ENCODE measurements at places on chromosomes 16 and 17. TPM values are rescaled to one million over a fixed set of nuclear protein-coding genes. Genes with fewer than 3 reads are reported as not detected.

MYOCD gene
- total RNA-seq: 122 TPM

- no peaks in the 10 kb centered on the region for H3K36me3 ChIP-seq
- no peak overlapping the region for H3K27ac ChIP-seq
- DNase-seq: no peak
- no peaks in the 10 kb centered on the region for H3K27me3 ChIP-seq
- H3K4me3 ChIP-seq: no peak overlapping the region
- no peaks in the 10 kb centered on the region for H3K4me1 ChIP-seq
Measured at GRCh38 chr17:32117399-32117798, 24.9 kb upstream of the RHOT1 start.

- H3K36me3 ChIP-seq: peaks cover 3% of the 10 kb centered on the region
- peak; percentile 80 for DNase-seq
- no peak overlapping the region for H3K27ac ChIP-seq
- H3K4me1 ChIP-seq: no peaks in the 10 kb centered on the region
- H3K27me3 ChIP-seq: peaks cover 6% of the 10 kb centered on the region
Measured at GRCh38 chr17:60036796-60037677, 41.7 kb downstream of the HEATR6 start.

GRCh38 chr17:54971147-54971546 is 2.6 kb downstream of the STXBP4 start:
- DNase-seq: no peak
- no peaks in the 10 kb centered on the region for H3K36me3 ChIP-seq
- peaks cover 7% of the 10 kb centered on the region for H3K4me1 ChIP-seq
- no peaks in the 10 kb centered on the region for H3K27me3 ChIP-seq

- H3K36me3 ChIP-seq: no peaks in the 10 kb centered on the region
- H3K27ac ChIP-seq: peak overlapping the region; percentile 72
- H3K27me3 ChIP-seq: no peaks in the 10 kb centered on the region
- H3K4me1 ChIP-seq: peaks cover 4% of the 10 kb centered on the region
- H3K4me3 ChIP-seq: peak overlapping the region; percentile 85
- DNase-seq: peak; percentile 78
Measured at GRCh38 chr17:1515640-1516387, 598 bp downstream of the INPP5K start.

GRCh38 chr17:40718930-40719329 is 15.4 kb upstream of the KRT24 start:
- no peaks in the 10 kb centered on the region for H3K4me1 ChIP-seq
- no peak overlapping the region for H3K27ac ChIP-seq

- H3K27ac ChIP-seq: no peak overlapping the region
- no peak for DNase-seq
- no peaks in the 10 kb centered on the region for H3K36me3 ChIP-seq
- H3K4me3 ChIP-seq: no peak overlapping the region
- no peaks in the 10 kb centered on the region for H3K27me3 ChIP-seq
- peaks cover 37% of the 10 kb centered on the region for H3K4me1 ChIP-seq
Measured at GRCh38 chr17:50259477-50260324, 14.6 kb upstream of the TMEM92 start.

- no peak overlapping the region for H3K27ac ChIP-seq
- no peaks in the 10 kb centered on the region for H3K27me3 ChIP-seq
- H3K36me3 ChIP-seq: peaks cover 15% of the 10 kb centered on the region
Measured at GRCh38 chr17:30292286-30292858, 628 bp upstream of the BLMH start.

- no peak for DNase-seq
- no peaks in the 10 kb centered on the region for H3K36me3 ChIP-seq
- H3K27me3 ChIP-seq: no peaks in the 10 kb centered on the region
- peaks cover 3% of the 10 kb centered on the region for H3K4me1 ChIP-seq
Measured at GRCh38 chr17:68861602-68862001, 93.6 kb downstream of the ABCA8 start.

DNA sequence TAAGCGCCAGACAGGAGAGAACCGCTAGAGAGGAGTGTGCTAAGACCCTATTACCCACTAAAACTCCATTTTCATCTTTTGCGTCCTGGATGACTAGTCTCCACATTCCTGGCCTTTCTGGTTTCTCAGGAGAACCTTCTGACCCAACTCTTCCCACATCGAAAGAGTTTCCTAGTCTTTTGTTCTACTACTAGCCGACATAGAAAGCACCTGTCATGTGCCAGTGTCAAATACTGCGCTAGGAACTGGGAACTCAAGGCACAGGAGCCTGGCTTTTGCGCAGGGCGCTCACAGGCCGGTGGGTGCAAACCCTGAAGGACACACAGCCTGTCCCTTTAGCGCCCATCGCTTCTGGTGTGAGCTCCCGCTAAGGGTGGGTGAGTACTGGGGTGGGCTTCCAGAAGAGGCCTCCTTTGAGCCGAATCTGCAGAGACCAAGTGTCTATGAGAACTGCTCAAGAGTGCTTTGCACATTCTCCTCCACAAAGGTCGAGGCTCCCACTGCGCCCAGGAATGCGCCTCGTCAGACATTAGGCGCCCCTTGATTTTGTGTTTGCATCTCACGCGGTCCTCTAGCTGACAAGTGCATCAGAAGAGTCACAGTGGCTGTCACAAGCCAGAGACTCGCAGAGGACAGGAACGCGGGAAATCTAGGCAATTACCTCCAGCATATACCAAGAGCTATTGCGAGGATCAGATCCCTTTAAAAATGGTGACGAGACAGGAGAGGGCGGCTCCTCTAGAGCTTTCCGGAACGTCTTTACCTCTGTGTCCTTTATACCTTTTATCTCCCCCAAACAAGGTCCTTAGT is 2.0 kb upstream of the PSMB3 start:
- H3K36me3 ChIP-seq: no peaks in the 10 kb centered on the region
- peak overlapping the region; percentile 97 for H3K4me3 ChIP-seq

GRCh38 chr17:57941384-57942370 is 13.5 kb downstream of the CUEDC1 start:
- H3K27me3 ChIP-seq: no peaks in the 10 kb centered on the region
- H3K4me3 ChIP-seq: no peak overlapping the region
- H3K4me1 ChIP-seq: peaks cover 3% of the 10 kb centered on the region

GRCh38 chr16:14667347-14668266 is 26.5 kb downstream of the PLA2G10 start:
- peaks cover 32% of the 10 kb centered on the region for H3K36me3 ChIP-seq
- H3K4me1 ChIP-seq: no peaks in the 10 kb centered on the region

DNA sequence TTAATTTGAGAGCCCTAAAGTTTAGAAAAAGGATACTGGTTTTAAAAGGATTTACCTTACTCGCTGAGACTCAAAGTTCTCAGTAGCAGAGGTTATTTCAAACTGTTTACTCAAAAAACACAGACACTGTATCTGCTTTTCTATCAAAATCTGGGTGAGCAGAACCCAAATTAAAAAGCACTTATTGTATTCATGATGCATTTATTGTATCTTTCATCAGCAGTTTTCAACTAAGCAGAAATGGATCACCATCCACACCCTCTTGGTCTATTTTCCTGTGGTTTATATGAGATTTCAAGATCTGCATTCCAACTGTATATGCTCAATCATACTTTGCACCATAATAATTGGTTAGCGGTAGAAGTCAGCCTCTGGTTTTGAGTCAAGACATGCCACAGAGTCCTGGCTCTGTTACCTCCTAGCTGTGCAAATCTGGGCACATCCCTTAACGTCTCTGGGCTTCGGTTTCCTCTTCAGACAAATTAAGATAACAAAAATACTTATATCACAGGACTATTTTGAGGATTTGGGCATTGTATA is 109.5 kb downstream of the ASIC2 start:
- no peaks in the 10 kb centered on the region for H3K4me1 ChIP-seq
- peaks cover 34% of the 10 kb centered on the region for H3K27me3 ChIP-seq
- no peak overlapping the region for H3K27ac ChIP-seq

- DNase-seq: no peak
- H3K27me3 ChIP-seq: no peaks in the 10 kb centered on the region
- no peaks in the 10 kb centered on the region for H3K4me1 ChIP-seq
- no peak overlapping the region for H3K27ac ChIP-seq
- no peak overlapping the region for H3K4me3 ChIP-seq
Measured at GRCh38 chr17:76474894-76475293, 7.5 kb downstream of the AANAT start.

- no peak overlapping the region for H3K27ac ChIP-seq
- peak; percentile 66 for DNase-seq
- H3K27me3 ChIP-seq: no peaks in the 10 kb centered on the region
- H3K4me3 ChIP-seq: no peak overlapping the region
- no peaks in the 10 kb centered on the region for H3K36me3 ChIP-seq
Measured at GRCh38 chr16:4313563-4314531, 2.0 kb upstream of the GLIS2 start.

CHST5 gene
- 0.66 TPM for total RNA-seq

GRCh38 chr17:35923609-35924114 is 6.9 kb downstream of the RDM1 start:
- no peaks in the 10 kb centered on the region for H3K36me3 ChIP-seq
- H3K27me3 ChIP-seq: no peaks in the 10 kb centered on the region
- H3K4me1 ChIP-seq: no peaks in the 10 kb centered on the region
- no peak for DNase-seq

DNA sequence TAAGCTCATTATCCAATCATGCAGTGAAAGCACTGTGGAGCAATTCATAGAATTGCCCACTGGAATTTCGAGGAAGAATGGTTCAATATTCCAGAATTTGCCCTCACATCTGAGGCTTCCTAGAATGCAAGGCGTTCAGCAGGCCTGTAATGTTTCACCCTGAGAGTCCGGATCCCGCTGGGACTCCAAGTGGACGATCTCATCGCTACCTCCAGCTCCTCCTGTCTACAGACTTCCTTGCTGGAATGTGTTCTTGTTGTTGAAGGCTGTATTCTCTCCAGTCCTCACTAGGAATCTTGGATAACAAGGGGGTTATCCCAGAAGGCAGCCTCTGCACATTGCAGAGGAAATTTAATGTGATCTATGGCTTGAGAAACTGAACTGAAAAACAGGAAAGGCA is 7.8 kb downstream of the SLC47A1 start:
- no peak overlapping the region for H3K4me3 ChIP-seq
- H3K36me3 ChIP-seq: no peaks in the 10 kb centered on the region
- peak overlapping the region; percentile 7 for H3K27ac ChIP-seq
- H3K27me3 ChIP-seq: no peaks in the 10 kb centered on the region
- peaks cover 32% of the 10 kb centered on the region for H3K4me1 ChIP-seq

- no peaks in the 10 kb centered on the region for H3K4me1 ChIP-seq
- peaks cover 31% of the 10 kb centered on the region for H3K27me3 ChIP-seq
- DNase-seq: no peak
Measured at GRCh38 chr17:42287305-42287976, 857 bp upstream of the STAT5A start.

CYTH1 gene
- 25.2 TPM for total RNA-seq

PDE6G gene
- 0.32 TPM for total RNA-seq

GRCh38 chr16:86716649-86717048 is 138.3 kb downstream of the FOXL1 start:
- H3K27me3 ChIP-seq: no peaks in the 10 kb centered on the region
- DNase-seq: no peak
- no peaks in the 10 kb centered on the region for H3K36me3 ChIP-seq
- H3K4me1 ChIP-seq: no peaks in the 10 kb centered on the region

GRCh38 chr17:50829332-50829731 is 6.1 kb upstream of the WFIKKN2 start:
- peaks cover 20% of the 10 kb centered on the region for H3K4me1 ChIP-seq
- H3K27me3 ChIP-seq: no peaks in the 10 kb centered on the region
- H3K27ac ChIP-seq: peak overlapping the region; percentile 69
- H3K4me3 ChIP-seq: no peak overlapping the region
- no peaks in the 10 kb centered on the region for H3K36me3 ChIP-seq

GRCh38 chr17:2416010-2416734 is 15.3 kb upstream of the MNT start:
- peak; percentile 88 for DNase-seq
- H3K36me3 ChIP-seq: peaks cover 10% of the 10 kb centered on the region
- H3K4me3 ChIP-seq: no peak overlapping the region
- H3K27ac ChIP-seq: peak overlapping the region; percentile 71
- H3K4me1 ChIP-seq: peaks cover 6% of the 10 kb centered on the region

GRCh38 chr17:16383772-16384287 is 2.9 kb downstream of the UBB start:
- no peak overlapping the region for H3K4me3 ChIP-seq
- no peaks in the 10 kb centered on the region for H3K4me1 ChIP-seq
- no peak overlapping the region for H3K27ac ChIP-seq
- H3K27me3 ChIP-seq: no peaks in the 10 kb centered on the region

EVPLL gene
- not detected for total RNA-seq

GRCh38 chr17:72691586-72691985 is 400.9 kb downstream of the SLC39A11 start:
- H3K27ac ChIP-seq: no peak overlapping the region
- peaks cover 25% of the 10 kb centered on the region for H3K4me1 ChIP-seq
- H3K36me3 ChIP-seq: no peaks in the 10 kb centered on the region
- H3K4me3 ChIP-seq: no peak overlapping the region
- no peaks in the 10 kb centered on the region for H3K27me3 ChIP-seq

TMEM92 gene
- 14.2 TPM for total RNA-seq

HBQ1 gene
- 3.7 TPM for total RNA-seq

DPEP1 gene
- 2.2 TPM for total RNA-seq

- no peak overlapping the region for H3K27ac ChIP-seq
- H3K4me1 ChIP-seq: no peaks in the 10 kb centered on the region
- no peaks in the 10 kb centered on the region for H3K27me3 ChIP-seq
- H3K4me3 ChIP-seq: no peak overlapping the region
Measured at GRCh38 chr17:16048811-16049449, 49.3 kb downstream of the TTC19 start.

DNA sequence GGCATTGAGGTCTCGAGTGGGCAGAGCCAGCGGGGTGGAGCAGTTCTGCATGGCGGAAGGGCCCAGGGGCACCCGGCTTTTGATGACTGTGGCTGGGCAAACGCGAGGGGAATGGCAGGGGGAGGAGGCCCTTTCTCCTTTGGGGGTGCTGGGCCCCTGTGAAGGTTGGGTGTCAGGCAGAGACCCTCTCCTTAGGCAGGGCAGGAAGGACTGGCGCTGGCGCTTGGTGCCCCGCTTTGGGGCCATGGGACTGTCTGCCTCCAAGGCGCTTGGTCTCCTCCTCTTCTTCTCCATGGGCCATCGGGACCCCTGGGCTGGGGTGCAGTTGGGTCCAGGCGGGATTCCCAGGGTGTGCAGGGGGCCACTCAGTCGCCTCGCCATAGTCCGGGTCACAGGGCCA is 12.8 kb upstream of the GFAP start:
- H3K4me3 ChIP-seq: no peak overlapping the region
- no peak overlapping the region for H3K27ac ChIP-seq
- H3K4me1 ChIP-seq: no peaks in the 10 kb centered on the region
- H3K36me3 ChIP-seq: peaks cover 4% of the 10 kb centered on the region

GRCh38 chr16:20969386-20969785 is 68.8 kb downstream of the LYRM1 start:
- H3K4me1 ChIP-seq: no peaks in the 10 kb centered on the region
- H3K27ac ChIP-seq: no peak overlapping the region
- H3K4me3 ChIP-seq: no peak overlapping the region
- DNase-seq: no peak
- no peaks in the 10 kb centered on the region for H3K27me3 ChIP-seq

GRCh38 chr16:11665071-11665491 is 3.2 kb upstream of the SNN start:
- no peaks in the 10 kb centered on the region for H3K36me3 ChIP-seq
- H3K27me3 ChIP-seq: no peaks in the 10 kb centered on the region
- no peak for DNase-seq
- no peak overlapping the region for H3K4me3 ChIP-seq

GRCh38 chr16:88069397-88070168 is 118.3 kb downstream of the BANP start:
- DNase-seq: no peak
- H3K27me3 ChIP-seq: no peaks in the 10 kb centered on the region
- H3K4me3 ChIP-seq: no peak overlapping the region
- H3K27ac ChIP-seq: no peak overlapping the region

Data from cardiac muscle cell (in vitro differentiated cells and primary cell).